ENCODE measurements at places on chromosomes 16 and 17.

DNA sequence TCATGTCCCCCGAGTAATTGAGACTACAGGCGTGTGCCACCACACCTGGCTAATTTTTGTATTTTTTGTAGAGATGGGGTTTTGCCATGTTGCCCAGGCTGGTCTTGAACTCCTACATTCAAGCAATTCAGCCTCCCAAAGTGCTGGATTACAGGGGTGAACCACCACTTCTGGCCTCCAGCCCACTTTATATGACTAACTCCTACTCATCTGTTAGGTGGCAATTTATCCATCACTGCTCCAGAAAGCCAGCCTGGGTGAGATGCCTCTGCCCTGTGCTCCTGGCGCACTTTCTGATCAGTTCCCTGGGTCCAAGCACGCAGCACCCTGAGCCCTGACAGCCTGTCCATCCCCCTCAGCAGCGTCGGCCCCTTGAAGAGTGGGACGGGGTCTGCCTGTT, 29.4 kb downstream of the ADAM11 start:
- no peak for DNase-seq

DNA sequence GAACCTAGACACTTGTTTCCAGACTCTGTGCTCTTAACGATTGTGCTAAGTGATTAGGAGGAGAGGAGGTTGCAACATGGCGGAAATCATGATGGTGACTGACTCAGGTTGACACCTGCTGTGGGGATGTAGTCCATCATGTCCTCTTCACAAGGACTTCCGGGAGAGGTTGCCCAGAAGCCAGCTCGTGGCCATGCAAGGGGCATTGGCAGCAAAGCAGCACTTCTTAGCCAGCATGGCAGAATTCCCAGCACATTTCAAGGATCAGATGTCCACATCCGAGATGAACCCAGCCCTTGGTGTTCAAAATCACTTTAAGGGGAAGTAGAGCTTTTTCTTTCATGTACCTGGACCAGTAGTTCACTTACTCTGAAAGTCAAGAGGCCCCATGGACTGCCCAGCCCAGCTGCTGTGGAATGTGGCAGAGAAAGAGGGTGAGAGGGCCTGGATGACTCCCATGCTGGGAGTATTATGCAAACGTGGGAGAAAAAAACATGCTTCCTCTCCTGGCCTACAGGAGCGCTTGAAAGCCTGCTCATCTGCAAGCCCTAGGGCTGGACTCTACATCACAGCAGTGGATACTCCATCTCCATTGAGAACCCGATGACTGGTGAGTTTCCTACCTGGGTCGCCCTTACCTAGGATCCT, 65.5 kb downstream of the IRX6 start:
- DNase-seq: no peak

GRCh38 chr16:49727611-49728010, 128.3 kb downstream of the ZNF423 start:
- DNase-seq: no peak

DNA sequence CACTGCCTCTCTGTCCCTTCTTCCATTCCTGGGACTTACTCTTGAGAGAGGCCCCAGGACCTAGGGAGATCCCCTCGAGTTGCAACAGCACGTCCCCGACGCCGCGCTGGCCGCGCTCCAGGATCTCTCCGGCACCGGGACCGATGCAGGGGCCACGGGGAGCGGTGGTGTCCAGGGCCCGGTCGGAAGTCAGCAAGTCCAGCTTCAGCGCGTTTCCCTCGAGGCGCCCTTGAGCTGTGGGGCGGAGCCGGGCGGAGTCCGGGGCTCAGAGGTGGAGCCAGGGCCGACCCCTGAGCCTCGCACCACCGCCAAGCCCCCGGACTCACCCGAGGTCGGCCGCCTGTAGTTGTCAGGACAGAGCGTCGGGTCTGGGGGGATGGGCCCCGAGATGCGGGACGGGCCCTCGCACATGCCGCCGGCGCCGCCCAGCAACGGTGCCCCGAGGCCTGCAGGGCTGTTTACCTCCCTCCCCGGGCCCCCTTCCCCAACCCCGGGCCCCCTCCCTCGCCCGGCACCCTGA, 458 bp downstream of the ENKD1 start:
- DNase-seq: no peak

- no peak for DNase-seq
Measured at GRCh38 chr17:75093548-75094158, 5.9 kb downstream of the SLC16A5 start.

DNA sequence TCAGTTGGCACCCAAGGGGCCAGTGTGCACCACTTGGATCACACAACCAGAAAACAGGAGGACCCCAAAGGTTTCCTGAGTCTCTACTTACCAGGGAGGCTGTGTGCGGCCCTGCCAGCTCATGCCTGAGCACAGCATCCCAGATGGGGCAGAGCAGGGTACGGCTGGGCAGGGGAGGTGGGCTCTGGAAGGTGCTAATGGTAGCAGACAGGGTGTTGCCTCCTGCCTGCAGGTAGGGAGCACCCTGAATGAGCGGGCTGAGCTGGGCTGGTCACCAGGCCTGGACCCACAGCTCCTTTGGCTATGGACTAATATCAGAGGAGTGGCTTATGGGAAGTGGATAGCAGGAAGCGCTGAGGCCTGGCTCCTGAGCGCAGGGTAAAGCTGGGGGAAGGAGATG, 14.6 kb downstream of the RECQL5 start:
- DNase-seq: no peak

- DNase-seq: no peak
Measured at GRCh38 chr17:79424471-79425185, 186.2 kb downstream of the RBFOX3 start.

DNA sequence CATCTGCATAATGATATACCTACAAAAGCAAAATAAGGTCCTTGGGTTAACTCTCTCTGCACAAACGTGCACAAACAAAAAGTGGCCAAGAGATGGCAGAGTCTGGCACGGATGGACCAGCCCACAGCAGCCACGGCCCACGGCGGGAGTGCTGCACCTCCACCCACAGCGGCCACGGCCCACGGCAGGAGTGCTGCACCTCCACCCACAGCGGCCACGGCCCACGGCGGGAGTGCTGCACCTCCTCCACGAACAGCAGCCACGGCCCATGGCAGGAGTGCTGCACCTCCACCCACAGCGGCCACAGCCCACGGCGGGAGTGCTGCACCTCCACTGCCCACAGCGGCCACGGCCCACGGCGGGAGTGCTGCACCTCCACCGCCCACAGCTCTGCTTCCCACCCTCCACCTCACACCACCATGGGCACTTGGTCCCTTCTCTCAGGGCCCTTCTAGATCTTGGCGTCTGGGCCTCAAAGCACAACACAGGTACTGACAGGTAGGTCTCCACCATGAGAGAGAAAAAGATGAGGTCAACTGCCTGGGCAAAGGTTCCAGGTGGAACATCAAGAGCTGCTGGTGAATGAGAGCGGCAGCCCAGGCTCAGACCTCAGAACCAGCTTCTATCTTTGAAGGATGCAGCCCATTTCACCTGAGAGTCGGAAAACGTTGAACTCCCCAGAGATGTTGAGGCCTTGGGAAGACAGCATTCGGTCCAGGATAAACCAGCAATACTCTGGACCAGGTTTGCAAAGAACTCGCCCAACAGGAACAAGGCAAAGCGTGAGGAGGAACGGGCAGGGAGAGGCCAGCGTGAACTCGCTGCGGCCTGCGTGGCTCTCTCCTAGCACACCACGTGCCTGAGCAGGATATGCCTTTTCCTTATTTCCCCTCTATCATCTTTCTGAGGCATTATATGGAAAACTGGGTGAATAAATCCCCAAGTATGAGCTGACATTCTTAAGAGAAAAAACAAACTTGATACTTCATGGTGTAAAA, 124.5 kb downstream of the ZNF778 start:
- no peak for DNase-seq

DNA sequence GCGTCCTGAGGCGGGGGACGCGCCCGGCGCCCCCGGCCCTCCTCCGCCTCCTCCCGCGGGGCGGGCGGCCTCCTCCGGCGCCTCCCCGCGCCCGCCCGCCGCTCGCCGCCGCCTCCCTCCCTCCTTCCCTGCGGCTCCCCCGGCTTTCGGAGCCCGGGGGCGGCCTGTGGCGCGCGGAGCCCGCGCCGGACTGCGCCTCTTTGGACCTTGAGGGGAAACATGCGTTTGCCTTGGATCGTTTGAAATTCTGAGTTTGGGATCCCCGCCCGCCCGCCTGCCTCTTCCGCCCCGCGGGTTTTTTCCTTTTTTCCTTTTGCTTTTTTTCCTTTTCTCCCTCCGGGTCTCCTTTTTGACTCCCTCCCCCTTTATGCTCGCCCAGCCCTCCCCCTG, 390 bp downstream of the ZNRF1 start:
- no peak for DNase-seq

DNA sequence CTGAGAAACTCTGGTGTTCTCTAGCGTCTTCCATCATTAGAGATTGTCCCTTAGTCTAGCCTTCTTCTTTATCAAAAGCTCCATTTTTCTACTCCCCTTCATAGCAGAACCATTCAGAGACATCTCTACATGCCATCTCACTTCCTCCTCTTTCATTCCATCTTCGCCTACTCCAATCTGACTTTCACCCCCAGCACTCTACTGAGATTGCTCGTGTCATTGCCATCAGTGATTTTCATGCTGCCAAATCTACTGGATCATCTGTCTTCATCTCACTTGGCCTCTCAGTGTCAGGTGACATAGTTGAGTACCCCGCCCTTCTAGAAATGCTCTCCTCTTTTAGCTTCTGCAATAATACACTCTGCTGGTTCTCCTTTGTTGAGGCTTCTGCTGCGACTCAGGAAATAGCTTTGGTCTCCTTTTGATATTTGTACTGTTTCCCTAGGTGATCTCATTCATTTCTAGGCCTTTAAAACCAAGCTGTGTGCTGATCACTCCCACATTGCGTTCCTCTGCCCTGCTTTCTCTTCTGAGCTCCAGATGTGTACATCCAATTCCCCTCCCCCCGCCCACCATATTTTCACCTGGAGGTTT, 119.1 kb downstream of the FTO start:
- DNase-seq: no peak

DNA sequence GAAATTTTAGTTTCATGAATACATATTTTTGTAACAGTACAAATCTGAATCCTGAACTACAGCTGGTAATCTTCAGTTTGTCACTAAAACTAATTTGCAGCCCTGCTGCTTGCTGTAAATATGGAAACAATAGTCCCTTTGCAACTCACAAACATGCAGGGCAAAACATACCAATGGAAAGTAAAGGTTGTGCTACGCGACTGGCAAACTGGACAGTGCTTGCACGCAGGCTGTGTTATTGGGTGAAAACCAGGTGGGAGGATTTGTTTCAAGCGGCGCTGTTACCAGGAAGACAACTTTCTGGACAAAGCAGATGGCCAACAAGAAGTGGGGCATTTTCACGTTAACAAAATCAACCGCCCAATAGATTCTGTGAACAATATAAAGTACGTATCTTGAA, 93.5 kb downstream of the CDYL2 start:
- no peak for DNase-seq

DNA sequence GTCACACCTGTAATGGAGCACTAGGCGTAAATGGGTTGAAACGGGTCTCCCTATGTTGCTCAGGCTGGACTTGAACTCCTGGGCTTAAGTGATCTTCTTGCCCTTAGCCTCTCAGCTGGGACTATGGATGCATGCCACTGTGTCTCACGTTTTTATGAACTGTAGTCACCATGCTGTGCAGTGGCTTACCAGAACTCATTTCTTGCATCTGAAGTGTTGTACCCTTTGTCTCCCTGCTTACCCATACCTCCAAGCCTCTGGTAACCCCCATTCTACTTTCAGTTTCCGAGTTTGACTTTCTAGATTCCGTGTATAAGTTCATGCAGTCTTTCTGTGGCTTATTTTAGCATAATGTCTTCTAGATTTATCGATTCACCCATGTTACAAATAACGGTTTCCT, 7.7 kb downstream of the PYCARD start:
- no peak for DNase-seq

DNA sequence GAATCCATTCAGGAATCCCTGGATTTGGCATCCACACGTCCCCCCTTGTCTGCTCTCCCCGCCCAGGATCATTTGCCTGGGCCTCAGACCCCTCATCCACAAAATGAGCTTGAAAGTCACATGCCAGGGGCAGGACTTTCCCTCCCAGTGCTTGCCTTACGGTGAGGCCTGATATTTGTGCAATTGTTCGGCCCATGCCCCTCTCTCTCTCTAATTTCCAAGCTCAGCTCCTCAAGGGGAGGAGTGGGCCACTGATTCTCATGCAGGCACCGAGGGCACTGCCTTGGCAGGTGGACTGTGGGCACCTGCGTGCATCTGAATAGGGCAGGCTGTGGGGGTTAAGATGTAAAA, 267.2 kb upstream of the FOXF1 start:
- DNase-seq: no peak

DNA sequence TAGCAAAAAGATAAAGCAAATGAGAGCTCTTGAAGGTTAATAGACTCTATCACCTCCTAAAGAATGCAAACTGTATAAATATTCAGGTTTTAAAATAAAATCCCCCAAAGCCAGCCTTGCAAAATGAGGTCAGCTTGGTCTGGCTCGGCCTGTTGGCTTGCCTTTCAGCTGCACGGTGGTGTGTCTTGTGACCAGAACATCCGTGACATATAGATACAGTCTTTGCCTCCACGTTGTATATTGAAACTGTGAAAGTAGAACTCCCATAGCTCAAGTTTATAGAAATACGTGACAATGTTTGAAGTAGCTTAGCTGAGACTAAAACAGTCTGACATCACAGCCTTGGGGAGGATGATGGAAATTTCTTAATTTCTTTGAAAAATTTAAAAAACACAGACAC, 236.6 kb upstream of the MYOCD start:
- DNase-seq: no peak

- DNase-seq: no peak
Measured at GRCh38 chr17:50693036-50693682, 14.6 kb downstream of the ANKRD40 start.

DNA sequence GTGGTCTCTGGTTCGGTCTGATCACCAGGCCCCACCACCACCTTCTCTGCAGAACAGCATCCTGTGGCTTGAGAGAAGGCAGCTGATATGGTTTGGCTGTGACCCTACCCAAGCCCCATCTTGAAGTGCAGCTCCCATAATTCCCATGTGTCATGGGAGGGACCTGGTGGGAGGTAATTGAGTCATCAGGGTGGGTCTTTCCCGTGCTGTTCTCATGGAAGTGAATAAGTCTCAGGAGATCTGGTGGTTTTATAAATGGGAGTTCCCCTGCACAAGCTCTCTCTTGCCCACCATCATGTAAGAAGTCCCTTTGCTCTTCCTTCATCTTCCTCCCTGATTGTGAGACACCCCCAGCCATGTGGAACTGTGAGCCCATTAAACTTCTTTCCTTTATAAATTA, 352.3 kb upstream of the CDH5 start:
- no peak for DNase-seq

GRCh38 chr16:79573884-79574283, 26.7 kb downstream of the MAF start:
- no peak for DNase-seq

DNA sequence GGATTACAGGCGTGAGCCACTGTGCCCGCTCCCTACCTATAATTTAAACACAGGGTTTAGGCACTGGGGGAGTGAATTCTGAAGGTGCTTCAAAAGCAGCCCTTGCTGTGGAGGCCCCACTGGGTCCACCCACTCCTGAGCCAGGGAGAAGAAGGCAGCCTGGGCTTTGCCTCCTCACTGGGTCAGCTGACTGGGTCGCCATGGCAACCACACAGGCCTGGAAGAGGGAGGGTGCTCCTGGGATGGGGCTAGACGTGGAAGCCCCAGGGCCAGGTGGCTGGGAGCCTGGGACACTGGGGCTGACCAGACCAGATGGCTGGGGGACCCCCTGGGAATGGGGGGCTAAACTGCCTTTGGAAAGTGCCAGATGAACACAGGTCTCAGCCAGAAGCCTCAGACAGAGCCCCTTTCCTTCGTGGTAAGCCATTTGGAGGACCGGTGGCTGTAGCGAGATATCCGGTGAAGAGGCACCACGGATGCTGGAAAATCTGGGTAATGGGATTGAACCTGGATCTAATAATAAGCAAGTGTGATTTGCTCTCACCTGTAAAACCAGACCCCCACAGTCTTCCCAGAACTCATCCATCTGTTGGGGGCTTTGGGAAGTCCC, 32.9 kb downstream of the TRARG1 start:
- DNase-seq: no peak

Data from NCI-H1048 (cell line).